ENCODE measurements at places on chromosomes 12 and 14.

- no peak for DNase-seq
Measured at GRCh38 chr14:79009286-79009685, 839.1 kb downstream of the NRXN3 start.

- DNase-seq, result no peak
Measured at GRCh38 chr12:94207467-94207848, 59.1 kb downstream of the PLXNC1 start.

DNA sequence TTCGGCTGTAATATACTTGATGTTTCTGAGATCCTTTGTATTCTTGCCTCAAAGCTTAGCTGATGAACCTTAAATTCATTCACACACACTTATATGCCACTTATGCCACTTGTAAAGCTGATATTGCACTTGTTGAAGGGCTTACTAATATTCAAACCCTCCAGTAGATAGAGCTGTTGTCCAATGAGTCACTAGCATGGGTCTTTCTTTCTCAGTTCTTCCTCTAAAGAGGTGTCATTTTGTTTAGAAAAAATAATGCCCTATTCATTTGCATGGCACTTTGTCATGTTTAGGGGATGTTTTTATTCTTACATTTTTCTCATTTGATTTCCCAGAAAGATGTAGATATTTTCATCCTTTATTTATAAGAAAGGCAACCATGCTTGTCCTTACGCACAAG lies 56.4 kb downstream of the MON2 start:
- DNase-seq, result no peak

- DNase-seq, result no peak
Measured at GRCh38 chr12:79597910-79598309, 92.9 kb downstream of the PAWR start.

- no peak for DNase-seq
Measured at GRCh38 chr14:92470215-92470614, 43.4 kb upstream of the RIN3 start.
